Dermis microvascular lymphatic vessel endothelial cell (primary cell): ENCODE measurements at places on chromosomes 3 and 15. TPM values are rescaled to one million over a fixed set of nuclear protein-coding genes. Genes with fewer than 3 reads are reported as not detected.

GRCh38 chr3:35064761-35065160 lies 574.6 kb upstream of the ARPP21 start:
- no peak for DNase-seq

- no peak for DNase-seq
Observed at GRCh38 chr3:60225848-60226247, 1025.4 kb downstream of the FHIT start.

GRCh38 chr3:52286777-52287110 lies 884 bp upstream of the GLYCTK start:
- DNase-seq, result no peak

DNA sequence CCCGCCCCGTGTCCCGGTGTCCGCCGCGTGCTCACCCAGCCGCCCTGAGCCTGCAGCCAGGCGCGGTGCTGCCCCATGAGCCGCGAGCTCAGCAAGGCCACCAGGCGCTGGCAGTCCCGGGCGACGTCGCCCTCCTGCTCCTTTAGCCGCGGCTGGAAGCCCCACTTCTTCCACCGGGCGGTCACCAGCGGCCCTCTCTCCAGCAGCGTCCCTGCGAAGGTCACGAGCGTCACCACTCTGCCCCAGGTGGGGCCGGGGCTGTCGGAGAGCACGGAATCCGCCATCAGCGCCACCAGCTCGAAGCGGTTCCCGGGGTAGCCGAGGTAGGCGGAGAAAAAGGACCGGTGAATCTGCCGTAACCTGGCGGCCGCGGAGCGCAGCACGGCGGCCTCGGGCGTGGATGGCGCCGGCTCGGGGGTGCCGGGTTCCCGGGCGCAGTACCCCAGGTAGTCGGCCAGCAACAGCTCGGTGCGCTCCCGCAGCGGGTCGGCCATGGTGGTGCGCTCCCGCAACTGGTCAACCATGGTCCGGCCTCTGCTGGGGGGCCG lies 298 bp downstream of the BCL2L10 start:
- no peak for DNase-seq

- no peak for DNase-seq
Observed at GRCh38 chr3:99016452-99016851, 115.0 kb upstream of the DCBLD2 start.

The SLC6A11 gene
- not detected in 2 replicates for total RNA-seq

The WWTR1 gene
- total RNA-seq, result 94.6 and 213 TPM in 2 replicates

DNA sequence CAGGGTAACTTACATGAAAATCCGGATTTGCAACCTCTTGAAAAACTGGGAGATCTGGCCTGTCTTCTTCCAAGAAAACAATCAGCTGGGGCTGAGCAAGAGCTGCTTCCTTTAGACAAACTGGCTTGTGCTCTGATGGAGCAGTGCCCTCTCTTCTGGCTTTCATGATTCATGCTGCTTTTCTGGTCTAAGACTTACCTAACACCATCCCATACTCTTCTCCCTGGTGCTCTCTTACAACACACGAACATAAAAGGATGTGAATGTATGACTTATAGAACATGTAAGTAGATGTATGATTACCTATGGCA lies 9.9 kb downstream of the TJP1 start:
- no peak for DNase-seq
